Stimulated activated CD4-positive, alpha-beta T cell treated with anti-CD3 and anti-CD28 coated beads, Interleukin-1b, Interleukin-23, amount 100 ng/mL, for 1 hour (primary cell): ENCODE measurements at places on chromosomes 2 and 18.

GRCh38 chr2:102052365-102052764, 60.6 kb downstream of the IL1R2 start:
- DNase-seq: no peak

DNA sequence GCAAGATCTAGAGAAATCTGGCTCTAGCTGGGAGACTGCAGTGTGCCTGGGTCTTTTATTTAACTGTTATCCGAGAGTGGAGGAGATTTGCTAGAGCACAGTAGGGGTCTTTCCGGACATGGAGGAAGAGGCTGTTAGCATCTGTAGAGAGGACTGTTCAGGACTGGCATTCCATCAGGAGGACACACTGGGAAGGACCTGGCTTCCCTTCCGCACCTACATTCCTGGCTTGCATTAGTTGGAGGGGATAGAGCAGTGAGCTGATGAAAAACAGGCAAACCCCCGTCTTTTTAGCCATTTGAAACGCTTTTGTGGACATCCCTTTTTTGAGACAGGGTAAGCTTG, 874 bp upstream of the PIEZO2 start:
- DNase-seq: no peak

GRCh38 chr2:228916416-228917090, 354.5 kb downstream of the PID1 start:
- no peak for DNase-seq

DNA sequence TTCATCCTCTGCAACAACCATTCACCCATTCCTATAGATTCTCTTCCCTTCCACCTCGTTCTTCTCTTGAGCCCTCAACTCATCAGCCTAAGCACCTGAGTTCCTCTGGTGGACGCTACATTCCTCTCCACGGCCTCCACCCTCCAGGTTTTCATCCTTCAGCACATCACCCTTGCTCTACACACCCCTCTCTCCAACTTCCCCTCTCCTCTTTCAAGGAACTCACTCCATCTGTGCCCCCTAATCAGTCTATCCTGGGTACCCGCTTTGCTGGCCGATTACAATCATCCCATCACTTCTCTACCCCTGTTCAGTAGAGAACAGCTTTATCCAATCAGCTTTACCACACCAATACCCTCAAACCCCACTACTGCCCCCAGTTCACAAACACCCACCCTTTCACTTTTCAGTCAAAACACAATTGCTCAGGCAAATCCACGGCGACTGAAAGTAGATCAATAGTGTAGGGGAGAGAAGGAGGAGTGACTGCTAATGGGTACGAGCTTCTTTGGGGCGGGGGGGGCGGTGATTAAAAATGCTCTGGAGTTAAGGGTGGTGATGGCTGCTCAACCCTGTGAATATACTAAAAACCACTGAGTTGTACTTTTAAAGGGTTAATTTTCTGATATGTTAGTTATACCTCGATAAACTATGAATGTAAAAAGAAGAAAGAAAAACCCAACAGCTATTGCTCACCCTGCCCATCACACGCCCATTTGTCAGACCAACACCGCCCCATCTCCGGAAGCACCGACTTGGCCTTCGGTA, 857 bp downstream of the DYM start:
- DNase-seq: no peak

GRCh38 chr2:45913539-45913938, 262.1 kb downstream of the PRKCE start:
- DNase-seq: no peak

- no peak for DNase-seq
These were observed 957.1 kb upstream of the CHAC2 start for GRCh38 chr2:52810460-52810859.

- DNase-seq: no peak
These were observed 282.3 kb upstream of the EPC2 start for GRCh38 chr2:148362144-148362796.

DNA sequence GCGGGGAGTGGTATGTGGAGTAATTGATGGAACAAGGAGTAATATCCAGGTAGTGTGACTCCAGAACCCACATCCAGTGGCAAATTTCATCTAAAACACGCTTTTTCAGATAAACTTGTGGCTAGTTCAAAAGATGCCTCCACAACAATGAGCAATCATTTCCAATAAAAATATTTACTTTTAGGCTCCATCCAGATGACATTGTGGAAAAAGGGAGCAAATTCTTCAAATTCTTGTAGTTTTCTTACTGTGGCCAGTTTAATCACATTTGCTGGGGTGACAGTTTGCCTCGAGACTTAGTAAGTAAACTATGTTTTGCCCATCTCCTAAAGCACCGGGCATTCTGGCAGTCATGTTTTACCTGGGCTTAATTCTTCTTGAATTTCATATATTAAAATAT, 243.6 kb downstream of the IRS1 start:
- DNase-seq: no peak

GRCh38 chr2:171834286-171834685, 59.8 kb downstream of the SLC25A12 start:
- no peak for DNase-seq

- DNase-seq: no peak
These were observed 6.7 kb downstream of the GNAL start for GRCh38 chr18:11695736-11696135.

DNA sequence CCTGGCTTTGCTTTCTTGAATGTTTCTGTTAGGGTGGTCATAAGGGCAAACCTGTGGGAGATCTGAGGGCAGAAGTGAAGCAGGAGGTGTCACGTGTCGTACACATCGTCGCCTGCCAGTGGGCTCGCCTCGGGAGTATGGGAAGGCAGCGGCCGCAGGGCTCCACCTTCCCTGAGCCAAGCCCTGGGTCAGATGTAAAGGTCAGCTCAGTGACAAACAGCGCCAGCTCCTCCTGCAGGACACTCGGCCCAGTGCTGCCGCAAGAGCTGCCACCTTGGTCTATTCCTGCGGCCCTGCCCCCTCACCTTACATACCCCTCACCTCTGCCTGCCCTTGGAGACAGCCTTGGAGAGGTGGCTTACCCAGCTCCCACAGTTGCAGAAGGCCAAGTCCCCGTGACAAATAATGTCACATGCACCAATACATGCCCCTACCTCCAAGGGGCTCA, 64.2 kb downstream of the PSMG2 start:
- no peak for DNase-seq

GRCh38 chr2:36820942-36821605, 124.6 kb downstream of the VIT start:
- no peak for DNase-seq

GRCh38 chr2:150686391-150686790, 198.9 kb upstream of the RND3 start:
- no peak for DNase-seq

DNA sequence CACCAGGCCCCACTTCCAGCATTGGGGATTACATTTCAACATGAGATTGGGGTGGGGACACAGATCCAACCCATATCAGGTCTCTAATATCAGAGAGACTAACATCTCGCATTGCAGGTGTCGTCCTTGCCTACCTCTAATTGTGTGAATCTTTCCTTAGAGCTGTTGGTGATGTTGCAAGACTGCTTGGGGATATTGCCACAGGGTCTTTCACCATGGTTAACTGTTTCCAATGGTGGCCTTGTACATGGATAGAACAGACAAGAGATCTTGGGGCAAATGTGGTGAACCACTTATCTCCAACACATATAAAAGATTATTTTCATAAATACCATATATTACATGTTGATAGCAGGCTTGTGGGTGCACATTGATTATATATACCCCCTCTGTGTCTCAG, 270.3 kb upstream of the LINC00305 start:
- no peak for DNase-seq

- DNase-seq: no peak
These were observed 264.0 kb upstream of the SMIM21 start for GRCh38 chr18:75691483-75691882.

DNA sequence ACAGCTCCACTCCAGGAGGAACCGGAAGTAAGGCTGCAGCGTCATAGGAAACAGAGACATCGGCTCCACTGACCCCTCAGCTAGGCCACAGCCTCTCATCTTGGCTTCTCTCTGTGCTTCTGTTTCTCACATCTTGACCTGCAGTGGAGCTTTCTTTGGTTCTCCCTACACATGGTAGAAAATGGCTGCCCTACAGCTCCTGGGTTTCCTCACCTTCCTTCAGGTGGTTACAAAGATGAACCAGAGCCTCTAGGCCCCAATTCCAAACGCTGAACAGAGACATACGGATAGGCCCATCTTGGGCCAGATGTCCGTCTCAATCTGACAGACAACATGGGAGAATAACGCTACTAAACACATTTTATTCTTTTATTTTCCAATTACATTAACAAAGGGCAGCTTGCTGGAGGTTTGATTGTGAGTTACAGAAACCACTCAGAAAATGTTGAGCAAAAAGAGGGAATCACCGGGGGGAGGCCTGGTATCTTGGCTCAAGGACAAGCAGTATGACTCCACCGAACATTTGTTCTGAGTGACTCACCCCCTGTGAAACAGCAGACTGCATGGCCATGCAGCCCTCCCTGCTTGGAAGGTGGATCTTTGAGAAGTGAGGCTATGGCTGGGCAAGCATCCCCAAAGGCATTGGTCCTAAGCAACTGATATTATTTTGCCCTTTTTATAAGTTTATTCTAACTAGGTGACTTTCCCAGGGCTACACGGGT, 303.5 kb downstream of the CDCA7 start:
- DNase-seq: no peak

GRCh38 chr2:200624658-200625057, 38.8 kb downstream of the AOX1 start:
- DNase-seq: no peak

DNA sequence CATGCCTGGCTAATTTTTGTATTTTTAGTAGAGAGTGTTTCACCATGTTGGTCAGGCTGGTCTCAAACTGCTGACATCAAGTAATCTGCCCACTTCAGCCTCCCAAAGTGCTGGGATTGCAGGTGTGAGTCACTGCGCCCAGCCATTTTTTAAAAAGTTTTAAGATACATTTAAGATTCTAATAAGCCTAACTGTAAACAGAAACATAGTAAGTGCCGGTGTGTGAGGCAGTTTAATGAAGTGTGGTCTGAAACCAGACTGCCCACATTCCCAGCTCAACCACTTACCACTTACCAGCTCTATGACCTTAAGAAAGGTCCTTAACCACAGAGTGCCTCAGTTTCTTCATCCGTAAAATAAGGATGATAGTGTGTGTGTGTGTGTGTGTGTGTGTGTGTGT, 42.4 kb downstream of the TMEM237 start:
- no peak for DNase-seq

DNA sequence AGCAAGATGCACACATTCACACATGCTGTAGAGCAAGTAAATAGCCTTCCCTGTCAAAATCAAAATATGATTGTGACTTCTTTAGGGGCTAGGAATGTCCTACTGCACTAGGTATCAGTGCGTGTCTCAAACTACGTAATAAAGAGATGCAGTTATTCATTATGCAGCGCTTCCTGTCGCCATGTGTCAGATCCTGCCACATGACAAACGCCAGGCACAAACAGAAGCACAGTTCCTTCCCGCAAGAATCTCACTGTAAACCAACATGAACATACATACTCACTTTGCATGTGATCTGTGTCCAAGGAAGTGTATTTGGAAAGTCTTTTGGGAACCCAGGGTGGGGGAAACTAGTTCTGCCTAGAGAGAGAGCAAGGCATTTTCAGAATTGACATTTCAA, 599.9 kb downstream of the RNF144A start:
- no peak for DNase-seq

DNA sequence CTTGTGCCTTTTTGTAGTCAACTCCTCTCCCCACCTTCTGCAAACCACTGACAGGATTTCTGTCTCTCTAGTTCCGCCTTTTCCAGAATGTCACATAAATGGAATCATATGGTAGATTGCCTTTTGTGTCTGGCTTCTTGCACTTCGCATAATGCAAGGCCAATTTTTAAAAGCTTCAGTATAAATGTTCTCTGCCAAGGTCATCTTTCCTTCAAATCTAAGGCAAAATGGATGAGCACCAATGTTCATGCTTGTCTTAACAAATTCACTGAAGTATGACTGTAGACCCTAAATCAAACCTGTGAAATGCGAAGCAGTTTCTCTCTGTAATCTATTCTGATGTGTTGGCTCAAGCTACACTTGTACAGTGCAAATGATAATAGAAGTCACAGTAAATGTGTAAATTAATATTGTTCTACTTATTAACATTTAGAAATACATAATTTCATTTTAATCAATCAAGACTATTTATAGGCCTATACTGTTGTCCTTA, 92.8 kb upstream of the GLS start:
- DNase-seq: no peak

GRCh38 chr2:3243804-3244203, 133.8 kb downstream of the EIPR1 start:
- DNase-seq: no peak

- DNase-seq: no peak
These were observed 64.4 kb downstream of the RPIA start for GRCh38 chr2:88755836-88756235.

DNA sequence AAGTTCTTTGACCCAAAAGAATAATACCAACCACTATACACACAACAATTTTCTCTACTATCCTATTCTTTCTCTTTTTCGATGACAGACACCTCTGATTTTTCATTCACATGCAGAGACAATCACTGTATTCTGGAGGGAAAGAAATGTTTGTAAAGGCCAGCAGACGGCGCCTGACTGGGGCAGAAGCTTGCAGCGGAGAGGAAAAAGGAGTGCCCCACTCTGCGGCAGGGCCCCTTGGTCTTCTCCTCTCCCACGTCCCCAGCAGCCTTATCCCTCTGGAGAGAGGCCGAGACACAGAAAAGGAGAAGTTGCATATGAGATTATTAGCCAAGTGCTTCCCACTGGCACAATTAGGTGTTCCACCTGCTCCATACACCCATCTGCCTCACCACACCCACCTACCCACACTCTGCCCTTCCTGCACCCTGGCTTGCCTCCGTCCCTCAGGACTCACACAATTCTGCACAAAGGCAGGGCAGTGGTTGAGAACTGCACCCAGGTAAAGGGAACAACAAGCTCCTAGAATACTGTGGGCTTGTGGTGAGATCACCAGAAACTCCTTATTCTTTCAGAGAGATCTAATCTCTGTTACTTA, 687.3 kb downstream of the NRXN1 start:
- no peak for DNase-seq

GRCh38 chr2:10406016-10406415, 42.1 kb downstream of the ODC1 start:
- DNase-seq: no peak

DNA sequence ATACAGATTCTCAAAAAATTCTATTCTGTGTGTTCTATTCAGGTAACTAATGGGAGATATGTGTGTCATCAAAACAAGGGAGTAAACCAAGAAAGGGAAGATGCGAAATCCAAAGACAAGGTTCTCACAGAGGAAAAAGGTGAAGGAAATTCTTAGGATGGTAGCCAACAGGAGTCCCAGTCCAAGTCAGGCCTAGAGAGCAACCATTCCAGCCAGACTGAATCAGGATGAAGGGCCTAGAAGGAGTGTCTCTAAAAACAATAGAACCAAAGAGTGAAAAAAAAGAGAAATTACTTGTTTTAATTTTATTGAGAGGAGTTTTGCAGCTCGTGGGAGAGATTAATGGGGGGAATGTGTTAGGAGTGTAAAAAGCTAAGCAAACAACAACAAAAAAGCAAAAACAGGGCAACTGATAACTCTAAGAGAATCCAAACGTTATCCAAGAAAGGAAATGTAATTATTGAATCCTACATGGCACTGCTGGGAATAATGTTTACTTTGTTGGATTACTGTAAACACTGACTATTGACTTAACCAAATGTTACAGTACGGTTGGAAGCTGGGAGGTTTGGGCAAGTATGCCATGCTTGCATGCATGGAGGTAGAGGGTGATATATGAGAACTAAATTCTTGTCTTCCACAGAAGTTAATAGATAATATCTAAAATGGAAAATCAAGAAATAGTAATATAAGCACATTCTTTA, 12.3 kb downstream of the MAP3K20 start:
- DNase-seq: no peak
